ENCODE measurements at places on chromosomes 12 and 14. TPM values are rescaled to one million over a fixed set of nuclear protein-coding genes. Genes with fewer than 3 reads are reported as not detected.

DNA sequence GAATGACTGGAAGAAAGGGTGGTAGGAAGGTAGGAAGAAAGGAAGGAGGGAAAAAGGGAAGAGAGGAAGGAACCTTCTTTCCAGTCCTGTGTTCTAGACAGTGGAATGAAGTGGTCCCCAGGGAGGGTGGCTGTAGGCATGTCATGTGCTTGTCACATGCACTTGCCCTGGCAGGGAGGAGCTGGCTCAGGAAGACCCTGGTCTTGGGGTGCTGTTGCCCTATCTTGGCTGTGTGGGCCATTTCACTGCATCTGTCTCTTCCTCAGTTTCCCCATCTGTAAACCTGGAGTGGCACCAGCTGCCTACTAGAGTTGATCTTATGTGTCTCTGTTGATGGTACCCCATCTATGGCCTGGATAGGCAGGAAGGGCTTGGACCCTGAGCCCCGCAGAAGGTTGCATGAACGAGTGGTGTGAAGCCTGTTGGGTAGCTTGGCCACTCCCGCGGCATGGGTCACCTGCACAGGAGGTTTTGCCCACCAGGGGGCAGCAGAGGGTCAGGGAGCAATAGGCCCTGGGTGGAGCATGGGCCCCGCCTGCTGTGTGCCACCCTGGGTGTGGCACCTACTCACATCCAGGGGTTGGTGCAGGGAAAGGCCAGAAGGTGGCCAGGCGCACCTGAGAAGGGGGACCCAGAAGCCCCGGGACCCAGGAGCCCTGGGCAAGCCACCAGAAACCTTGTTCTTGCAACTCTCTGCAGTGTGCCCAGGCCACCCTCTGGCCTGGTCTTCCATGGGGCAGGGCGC, 25.1 kb downstream of the MEG3 start:
- DNase-seq = no peak

Gene ZNF84
- total RNA-seq = 20.5 TPM

Gene CLEC7A
- 1.7 TPM for total RNA-seq

- no peak for DNase-seq
These were observed 66.1 kb upstream of the ZDHHC17 start for GRCh38 chr12:76697849-76698248.

DNA sequence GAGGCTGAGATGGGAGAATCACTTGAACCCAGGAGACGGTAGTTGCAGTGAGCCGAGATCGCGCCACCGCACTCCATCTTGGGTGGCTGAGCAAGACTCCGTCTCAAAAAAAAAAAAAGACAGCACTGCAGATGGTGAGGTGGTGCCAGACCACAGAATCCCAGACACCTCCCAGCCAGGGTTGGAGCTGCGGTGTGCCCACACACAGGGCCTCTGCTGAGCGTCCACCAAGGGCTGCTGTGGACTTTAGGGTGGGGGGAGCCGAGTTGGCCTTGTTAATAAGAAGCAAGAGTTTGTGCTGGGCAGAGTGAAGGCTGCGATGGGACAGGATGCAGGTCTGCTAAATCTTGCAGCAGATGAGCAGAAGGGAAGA, 14.2 kb downstream of the KMT5A start:
- no peak for DNase-seq

Gene KITLG
- total RNA-seq = 71.7 TPM
